ENCODE measurements at places on chromosomes 5 and 9.
A peak's percentile ranks its signal among the peaks of the same experiment; 100 is the strongest.

DNA sequence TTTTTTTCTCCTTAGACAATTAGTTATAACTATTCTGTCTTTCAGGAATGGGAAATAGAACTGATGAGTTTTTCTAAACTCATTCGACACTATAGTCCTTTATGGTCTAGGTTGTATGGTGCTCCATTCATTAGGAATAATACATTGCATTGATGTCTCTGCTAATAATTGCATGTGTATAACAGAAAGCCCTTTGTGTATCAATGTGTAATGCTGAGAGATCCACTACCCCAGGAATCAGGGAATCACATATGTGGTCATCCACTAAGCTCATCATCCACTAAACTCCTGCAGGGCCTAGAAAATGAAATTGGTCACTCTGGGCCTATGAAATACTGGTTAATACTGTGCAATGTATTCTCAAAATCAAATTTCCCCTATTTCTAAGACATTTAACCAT is 242.0 kb upstream of the CDH18 start:
- no peak for DNase-seq

GRCh38 chr5:121090822-121091221 is 626.7 kb downstream of the PRR16 start:
- DNase-seq: peak; percentile 7

DNA sequence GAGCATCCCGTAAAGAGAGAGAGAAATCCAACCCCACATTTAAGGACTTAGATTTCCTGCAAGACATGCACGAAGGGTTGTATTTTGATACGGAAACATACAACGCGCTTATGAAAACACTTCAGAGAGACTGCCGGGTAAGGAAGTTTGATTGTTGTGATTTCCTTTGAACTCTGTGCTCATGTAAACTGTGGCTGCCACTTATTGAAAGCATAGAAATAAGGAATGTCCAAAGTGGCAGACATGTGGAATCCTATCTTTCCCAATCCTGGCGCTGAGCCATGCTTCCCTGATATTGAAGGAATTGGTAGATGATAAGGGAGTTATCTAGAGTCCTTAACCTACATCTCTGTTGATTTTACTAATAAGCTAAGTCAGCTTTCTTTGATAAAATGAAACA is 119.4 kb downstream of the PRKACG start:
- DNase-seq: no peak

DNA sequence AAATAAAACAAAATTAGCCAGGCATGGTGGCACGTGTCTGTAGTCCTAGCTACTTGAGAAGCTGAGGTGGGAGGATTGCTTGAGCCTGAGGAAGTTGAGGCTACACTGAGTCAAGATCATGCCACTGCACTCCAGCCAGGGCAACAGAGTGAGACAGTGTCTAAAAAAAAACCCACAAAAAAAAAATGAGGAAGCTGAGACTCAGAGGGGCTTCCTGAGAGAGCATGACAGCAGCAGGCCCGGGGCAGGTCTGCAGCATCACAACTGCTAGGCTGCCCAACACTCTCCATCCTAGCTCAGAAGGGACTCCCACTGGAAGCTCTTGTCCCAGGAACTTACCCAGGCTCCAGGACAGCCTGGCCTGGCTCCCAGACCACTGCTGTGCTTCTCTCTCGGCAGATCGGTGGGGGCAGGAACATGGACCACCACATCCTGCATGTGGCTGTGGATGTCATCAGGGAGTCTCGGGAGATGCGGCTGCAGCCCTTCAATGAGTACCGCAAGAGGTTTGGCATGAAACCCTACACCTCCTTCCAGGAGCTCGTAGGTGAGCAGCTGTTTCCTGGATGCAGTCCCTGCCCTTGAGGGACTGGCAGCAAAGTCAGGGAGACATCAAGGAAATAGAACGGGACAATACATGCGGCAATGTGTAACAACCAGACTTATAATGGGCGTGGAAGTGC is 19.1 kb downstream of the PTGS1 start:
- peak; percentile 66 for DNase-seq

- DNase-seq: no peak
These were observed 10.9 kb upstream of the JMY start for GRCh38 chr5:79225026-79225425.

DNA sequence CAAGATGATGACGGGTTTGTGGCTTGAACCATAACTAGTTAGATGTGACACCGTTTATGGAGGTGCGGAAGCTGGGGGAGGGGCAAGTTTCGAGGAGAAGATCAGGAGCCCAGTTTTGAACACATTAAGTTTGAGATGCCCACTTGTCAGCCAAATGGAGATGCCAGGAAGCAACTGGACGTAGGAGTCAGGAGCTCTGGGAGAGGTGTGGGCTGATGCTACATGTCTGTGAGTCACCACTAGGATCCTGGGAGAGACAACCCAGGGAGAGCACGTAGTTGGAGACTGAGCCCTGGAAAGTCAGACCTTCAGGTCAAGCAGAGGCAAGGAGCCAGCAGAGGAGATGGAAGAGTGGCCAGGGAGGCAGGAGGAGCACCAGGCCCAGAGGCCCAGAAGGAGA is 48.8 kb upstream of the SLC25A51 start:
- DNase-seq: no peak

DNA sequence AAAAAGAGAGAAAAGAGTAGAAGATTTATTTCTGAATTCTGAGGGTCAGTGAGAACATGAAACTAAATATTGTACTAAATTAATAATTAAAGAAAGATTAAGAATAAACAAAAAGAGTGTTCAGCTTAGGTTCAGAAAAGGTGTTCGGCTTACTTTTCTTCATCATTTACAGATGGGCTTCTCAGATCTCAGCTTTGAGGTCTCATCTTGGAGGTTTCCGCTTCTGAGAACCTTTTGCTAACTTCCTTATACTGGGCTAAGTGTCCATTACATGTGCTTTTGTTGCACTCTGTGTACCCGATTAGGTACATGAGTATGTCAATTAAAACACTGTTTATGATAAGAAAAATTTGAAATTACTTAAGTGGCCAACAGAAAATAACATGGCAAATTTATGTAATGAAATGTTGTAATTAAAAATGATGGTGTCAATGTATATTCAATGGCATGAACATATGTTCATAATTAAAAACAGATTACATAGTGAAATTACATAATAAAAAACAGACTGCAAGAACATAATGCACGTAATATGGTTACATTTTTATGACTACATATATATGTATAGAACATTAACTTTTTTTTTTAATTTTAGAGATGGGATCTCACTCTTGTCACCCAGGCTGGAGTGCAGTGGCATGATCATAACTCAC is 17.3 kb upstream of the ITGA1 start:
- DNase-seq: no peak

DNA sequence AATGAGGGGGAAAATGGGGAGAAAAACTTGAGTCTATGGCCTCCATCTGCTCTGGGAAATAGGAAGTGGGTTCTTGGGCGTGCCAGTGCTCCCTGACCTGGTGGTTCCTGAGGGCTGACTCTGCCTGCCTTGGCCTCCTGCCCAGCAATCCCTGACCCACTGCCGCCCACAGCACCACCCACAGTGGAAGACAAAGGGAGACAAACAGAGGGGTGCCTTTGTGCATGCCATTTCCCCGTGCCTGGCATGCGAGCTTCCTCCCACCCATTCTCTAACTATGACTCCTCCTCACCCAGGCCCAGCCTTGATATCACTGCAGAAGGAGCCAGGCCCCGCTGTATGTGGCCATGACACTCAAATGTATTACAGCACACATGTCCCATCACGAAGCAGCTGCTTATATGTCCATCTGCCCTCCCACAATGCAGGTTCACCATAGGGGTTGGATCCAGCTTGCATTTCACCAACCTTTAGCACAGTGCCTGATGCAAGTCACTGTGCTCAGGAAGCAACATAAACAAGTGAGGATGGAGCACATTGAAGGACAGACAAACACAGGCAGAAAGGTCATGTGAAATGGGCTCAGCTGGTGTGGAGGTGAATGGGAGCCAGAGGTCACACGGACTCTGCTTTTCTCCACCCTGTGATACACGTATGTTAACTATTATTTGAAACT is 84.4 kb downstream of the ADRB2 start:
- DNase-seq: peak; percentile 9

GRCh38 chr5:6722015-6722414 is 8.8 kb downstream of the TENT4A start:
- DNase-seq: no peak

- no peak for DNase-seq
These were observed 187.4 kb downstream of the AGTPBP1 start for GRCh38 chr9:85554349-85554748.

- no peak for DNase-seq
These were observed 7.2 kb downstream of the DNAJA1 start for GRCh38 chr9:33032292-33032691.

- DNase-seq: no peak
These were observed 26.2 kb upstream of the IRX4 start for GRCh38 chr5:1908931-1909330.

DNA sequence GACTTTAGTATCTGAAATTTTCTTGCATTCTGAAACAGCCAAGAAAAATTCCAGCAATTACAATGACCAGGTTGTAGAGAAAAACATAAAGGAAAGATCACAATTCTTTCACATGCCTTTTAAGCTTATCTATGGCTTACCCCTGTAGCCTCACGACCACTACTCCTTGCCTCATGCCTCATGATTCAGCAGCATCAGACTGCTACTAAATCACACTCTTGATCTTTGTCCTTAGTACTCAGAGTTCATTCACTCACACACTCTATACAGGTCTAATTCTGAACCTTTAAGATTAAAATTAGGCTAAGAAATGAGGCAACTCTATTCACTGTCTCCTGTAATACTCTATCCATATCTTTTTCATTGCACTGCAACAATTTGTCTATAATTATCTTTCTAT is 415.1 kb downstream of the MLLT3 start:
- DNase-seq: no peak

- no peak for DNase-seq
These were observed 78.4 kb upstream of the PTGER4 start for GRCh38 chr5:40601198-40601868.

DNA sequence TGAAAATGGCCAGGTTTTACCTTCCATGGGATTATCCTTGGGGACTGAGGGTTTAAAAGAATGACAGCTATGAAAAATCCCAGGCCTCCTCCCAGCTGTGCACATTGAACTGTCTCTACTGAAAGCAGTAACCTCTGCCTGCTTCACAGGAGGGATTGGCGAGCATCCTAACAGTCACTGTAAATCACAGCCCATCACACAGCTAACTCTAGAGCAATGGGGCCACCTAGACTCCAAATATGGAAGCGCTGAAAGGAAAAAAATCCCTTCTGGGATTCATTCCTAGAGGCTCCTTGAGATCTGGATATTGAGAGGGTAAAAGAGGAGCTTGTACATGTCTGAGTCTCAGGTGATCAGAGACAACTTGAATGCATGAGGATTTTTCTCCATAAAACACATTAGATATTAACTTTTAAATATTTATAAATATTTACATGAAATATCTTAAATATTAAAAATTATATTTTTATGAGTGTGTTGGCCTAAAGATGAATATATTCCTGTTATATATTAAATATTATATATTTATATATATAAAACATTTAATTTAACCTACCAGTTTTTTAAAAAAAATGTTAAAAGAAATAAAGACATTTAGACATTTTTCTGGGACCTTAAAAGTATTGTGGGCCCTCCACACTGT is 133.8 kb upstream of the SLC24A2 start:
- peak; percentile 42 for DNase-seq

Measured in NB4 (cell line).